ENCODE measurements at places on chromosomes 5 and 9. TPM values are rescaled to one million over a fixed set of nuclear protein-coding genes. Genes with fewer than 3 reads are reported as not detected.

DNA sequence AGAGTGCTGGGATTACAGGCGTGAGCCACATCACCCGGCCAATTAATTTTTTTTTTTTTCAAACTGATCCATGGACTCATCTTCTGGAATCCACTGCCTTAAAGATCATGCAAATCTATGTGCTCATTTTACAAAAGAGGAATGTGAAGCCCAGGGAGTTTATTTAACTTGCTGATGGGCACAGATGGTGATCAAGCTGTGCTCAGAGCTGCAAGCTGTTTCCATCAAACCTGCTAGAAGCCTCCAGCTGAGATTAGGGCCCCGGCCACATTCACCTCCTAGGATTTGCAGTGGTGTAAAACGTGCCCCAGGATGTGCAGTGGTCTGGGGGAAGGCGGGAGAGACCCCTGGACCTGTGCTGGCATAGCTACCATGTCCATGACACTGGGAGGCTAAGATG, 56.1 kb upstream of the TUT7 start:
- DNase-seq = no peak

SCGB3A2 gene
- not detected for total RNA-seq

INSL4 gene
- total RNA-seq = not detected

- DNase-seq = no peak
Measured at GRCh38 chr5:23234197-23234596, 273.2 kb upstream of the PRDM9 start.

DNA sequence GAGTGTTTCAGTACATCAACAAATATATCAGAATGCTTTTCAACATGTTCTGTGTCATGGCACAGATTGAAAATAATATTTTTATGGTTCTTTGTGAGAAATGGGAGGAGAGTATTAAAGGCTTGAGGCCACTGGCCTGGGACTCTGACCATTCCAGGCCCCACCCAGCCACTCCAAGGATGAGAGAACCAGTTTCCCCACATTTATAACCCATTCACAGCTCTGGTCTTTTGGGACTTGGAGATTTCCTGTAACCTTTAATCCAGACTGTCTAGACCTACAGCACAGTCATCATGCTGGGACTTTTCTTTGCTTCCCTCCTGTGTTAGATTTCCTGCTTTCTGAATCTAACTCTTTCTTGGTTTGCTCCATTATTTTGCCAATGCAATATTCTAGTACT, 389.6 kb downstream of the KIAA0825 start:
- DNase-seq = no peak

GRCh38 chr5:117604845-117605244, 1030.2 kb upstream of the SEMA6A start:
- DNase-seq = no peak

DNA sequence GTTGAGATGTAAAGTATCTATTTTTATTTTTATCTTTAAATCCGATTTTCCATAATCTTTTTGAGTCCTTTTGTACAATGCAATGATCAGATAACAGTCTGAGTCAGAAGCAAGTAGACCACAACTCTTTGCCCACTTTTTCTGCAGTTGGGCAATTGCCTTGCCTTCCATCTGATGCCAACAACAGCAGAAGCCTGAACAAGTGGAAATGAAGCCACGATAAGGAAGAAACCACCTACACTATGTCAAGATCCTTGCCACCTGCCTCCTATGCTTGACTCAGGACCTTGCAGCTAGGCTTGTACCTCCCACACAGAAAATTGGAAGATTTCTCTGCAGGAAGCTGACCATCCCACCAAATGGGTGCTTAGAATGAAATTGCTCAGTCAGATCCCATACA, 78.6 kb downstream of the ANXA1 start:
- DNase-seq = no peak

IFNK gene
- not detected for total RNA-seq

- no peak for DNase-seq
Measured at GRCh38 chr5:6979061-6979460, 265.8 kb downstream of the TENT4A start.

GRCh38 chr5:172931001-172931536, 28.2 kb upstream of the RPL26L1 start:
- DNase-seq = peak; percentile 90

ZNF354C gene
- 4.8 TPM for total RNA-seq

PCDHAC2 gene
- total RNA-seq = not detected

DNA sequence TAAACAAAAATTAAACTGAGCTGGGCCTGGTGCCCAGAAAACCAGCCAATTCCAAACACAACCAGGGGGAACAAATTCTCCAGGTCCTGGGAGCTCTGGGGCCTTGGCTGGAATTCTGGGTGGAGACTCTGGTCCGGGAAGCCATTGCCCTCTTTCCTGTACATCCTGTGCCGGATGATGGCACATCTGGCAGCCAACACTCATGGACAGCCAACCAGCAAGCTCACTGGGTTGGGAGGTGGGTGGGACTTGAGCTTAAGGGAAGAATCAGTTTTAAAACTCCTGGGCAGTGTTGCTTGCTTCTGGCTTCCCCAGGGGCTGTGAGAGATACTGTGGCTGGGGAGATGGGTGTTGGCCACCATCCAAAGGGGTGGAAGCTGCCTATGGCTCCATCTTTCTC, 56.1 kb downstream of the PCDH1 start:
- DNase-seq = no peak

DNA sequence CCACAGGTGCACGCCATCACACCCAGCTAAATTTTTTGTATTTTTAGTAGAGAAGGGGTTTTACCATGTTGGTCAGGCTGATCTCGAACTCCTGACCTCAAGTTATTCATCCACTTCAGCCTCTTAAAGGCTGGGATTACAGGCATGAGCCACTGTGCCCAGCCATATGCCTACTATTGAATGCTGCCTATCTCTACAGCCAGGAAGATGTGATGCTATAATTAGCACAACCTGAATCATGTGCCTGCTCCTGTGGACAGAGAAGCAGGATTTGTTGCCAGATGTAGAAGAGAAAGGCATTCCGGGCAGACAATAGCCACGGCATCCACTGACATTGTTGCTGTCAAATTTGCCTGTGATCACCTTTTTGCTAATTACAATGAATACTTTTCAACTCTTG, 24.4 kb upstream of the MLLT3 start:
- no peak for DNase-seq

- DNase-seq = no peak
Measured at GRCh38 chr9:120922404-120923195, 4.0 kb downstream of the TRAF1 start.

DNA sequence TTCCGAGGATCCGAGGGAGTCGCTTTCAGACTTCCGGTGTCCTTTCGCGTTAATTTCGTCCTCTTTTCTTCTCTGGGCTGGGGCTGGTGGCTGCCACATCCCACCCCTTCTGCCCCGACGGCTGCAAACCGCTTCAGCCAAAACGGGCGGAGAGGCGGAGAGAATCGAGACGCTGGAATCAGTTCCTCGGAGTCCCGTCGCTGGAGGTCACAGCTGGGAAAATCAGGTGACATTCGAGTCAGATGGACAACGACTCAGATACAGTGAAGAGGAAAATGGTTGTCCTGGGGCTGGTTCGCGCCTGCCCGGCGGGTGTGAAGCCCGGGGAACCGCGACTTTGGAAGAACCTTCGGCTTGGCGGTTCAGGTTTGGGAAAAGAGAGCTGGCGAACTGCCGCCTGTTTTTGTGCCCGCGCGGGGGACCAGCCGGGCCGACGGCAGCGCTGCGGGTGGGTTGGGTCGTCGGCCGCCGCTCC, 8.9 kb upstream of the NKX2-5 start:
- DNase-seq = no peak

SPATA31A3 gene
- total RNA-seq = not detected

- no peak for DNase-seq
Measured at GRCh38 chr5:65563777-65564176, 681 bp downstream of the PPWD1 start.

DNA sequence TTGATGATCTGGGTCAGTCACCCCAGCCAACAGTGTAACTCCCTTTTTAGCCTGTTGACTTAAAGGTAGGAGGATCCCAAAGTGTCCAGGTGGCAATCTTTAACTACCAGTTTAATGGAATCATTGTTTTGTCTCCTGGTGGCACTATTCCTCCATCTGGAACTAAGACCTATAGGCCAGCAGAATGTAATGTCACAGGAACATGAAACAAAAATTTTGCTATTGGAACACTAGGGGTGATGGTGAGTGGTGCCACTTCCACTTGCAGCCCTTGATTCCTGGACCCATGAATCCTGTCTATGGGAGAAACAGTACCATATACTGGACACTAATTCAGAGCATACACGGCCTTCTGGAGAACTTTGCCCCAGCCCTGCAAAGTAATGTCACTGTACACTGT, 219.5 kb upstream of the RASA1 start:
- DNase-seq = no peak

GRCh38 chr5:91366551-91366950, 16.6 kb downstream of the ARRDC3 start:
- no peak for DNase-seq

- DNase-seq = no peak
Measured at GRCh38 chr5:42948961-42949347, 91.2 kb downstream of the ANXA2R start.

DNA sequence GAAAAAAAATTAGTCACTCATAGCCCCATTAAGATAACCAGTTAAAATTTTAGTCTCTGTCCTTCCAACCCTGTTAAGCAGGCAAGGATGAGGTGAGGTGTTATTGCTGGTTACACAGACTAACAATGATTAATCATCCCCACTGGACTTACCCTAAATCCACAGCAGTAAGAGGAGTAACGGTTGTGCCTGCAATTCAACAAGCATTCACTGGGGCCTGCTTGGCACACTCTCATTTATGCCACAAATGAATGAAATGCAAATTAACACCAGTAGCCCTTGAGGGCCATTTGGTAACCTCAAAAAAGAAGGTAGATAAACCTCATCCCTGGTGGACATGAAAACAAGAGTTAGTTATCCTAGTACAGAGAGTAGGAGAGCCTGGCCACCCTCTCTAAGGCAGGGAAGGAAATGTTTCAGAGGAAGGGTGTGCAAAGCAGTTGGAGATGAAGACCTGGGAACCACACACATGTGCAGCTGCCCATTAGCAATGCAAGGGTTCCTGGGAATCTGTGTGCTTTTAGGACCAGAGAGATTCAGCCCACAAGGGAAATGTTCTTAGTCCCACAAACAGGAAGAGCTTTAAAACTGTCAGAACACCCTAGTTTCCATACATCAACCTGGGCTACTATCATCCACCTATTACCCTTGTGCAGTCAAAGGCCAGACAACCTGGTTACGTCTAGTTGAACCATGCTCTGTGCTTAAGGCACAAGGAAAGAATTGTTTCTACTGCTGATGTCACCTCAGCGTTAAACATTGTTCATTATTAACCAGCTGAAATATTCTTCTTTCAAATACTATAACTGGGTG, 7.7 kb downstream of the LHFPL2 start:
- DNase-seq = peak; percentile 41

DNA sequence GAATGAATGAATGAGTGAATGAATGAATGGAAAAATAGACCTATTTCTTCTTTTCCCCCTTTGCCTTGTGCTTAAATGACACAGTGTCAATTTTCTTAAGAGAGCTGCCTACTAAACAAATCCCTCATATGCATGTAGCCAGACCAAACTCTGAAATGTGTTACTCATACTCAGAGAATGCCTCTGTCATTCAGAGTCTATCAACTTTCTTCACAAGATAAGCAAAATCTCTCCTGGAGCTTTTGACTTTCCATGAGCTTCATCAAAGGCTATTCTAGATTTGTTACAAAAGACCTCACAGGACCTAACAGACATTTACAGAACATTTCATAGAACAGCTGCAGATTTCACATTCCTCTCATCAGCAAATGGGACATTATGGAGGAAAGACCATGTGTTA, 275.7 kb upstream of the MSX2 start:
- DNase-seq = no peak

GRCh38 chr5:31638748-31639418, at the start of gene PDZD2:
Gene PDZD2 (plus strand): TSS chr5:31639131.
- DNase-seq = peak; percentile 17

- no peak for DNase-seq
Measured at GRCh38 chr9:128454991-128455390, 815 bp upstream of the ODF2 start.

- DNase-seq = no peak
Measured at GRCh38 chr5:168227973-168228615, 63.4 kb upstream of the WWC1 start.

CEMIP2 gene
- 109 TPM for total RNA-seq

DNA sequence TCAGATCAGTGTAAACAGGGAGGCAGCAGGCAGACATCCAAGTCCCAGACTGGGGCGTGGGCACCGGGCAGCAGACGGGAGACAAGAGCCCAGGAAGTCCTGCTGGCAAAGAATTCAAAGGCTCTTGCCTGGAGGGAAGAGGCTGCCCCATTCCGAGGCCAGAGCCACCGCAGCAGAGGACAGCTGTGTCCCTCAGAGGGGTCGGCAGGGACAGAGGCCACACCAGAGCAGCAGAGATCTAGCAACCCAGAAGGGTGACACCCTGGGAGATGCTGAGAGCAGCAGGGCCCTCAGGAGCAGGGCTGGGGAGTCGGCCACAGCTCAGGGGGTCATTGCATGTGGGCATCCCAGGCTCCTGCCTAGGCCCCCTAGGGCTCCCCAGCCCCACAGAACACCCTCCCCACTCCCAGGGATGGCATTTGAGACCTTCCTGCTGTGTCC, 29.1 kb downstream of the ADAMTS2 start:
- no peak for DNase-seq

DNA sequence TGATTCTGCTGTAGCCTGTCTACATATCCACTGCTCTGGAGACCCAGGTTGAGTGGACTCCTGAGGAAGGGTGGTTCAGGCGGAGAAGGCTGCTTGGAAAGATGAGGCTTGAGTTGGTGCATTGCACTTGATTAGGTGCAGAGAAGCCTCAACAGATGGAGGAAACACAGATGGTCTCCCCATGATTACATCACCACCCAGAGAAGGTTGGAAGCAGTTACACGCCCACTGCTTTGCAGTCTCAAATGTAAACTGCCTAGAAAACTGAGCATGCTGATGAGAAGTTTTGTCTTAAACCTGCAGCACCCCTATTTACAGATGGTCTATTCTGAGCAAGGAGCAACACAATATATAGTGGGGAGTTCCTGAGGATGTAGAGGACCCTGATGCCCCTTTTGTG, 266.6 kb downstream of the PIK3R1 start:
- no peak for DNase-seq

- no peak for DNase-seq
Measured at GRCh38 chr5:177434437-177434836, 8.0 kb downstream of the GRK6 start.

TEX48 gene
- not detected for total RNA-seq

TMEFF1 gene
- 1.9 TPM for total RNA-seq

DNA sequence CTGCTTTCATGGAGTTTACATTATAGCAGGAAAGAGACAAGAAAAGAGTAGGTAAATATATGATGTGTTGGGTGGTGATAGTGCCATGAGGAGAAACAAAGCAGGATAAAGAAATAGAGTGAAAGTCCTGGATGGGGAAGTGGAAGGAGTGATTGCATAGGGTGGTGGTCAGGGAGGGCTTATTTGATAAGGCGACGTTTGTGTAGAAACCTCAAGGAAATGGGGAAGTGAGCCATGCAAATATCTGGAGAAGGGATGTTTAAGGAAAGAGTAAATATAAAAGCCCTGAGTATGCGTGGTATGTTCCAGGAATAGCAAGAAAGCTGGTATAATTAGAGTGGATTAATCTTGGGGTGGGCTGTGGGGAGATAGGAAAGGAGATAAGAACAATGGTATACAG, 134.7 kb upstream of the SV2C start:
- DNase-seq = no peak

TSLP gene
- not detected for total RNA-seq

Data from HFFc6 (cell line).